ENCODE measurements at places on chromosomes 1 and 21.

- DNase-seq, result no peak
These were observed 5.4 kb downstream of the PBX1 start for GRCh38 chr1:164564378-164564777.

DNA sequence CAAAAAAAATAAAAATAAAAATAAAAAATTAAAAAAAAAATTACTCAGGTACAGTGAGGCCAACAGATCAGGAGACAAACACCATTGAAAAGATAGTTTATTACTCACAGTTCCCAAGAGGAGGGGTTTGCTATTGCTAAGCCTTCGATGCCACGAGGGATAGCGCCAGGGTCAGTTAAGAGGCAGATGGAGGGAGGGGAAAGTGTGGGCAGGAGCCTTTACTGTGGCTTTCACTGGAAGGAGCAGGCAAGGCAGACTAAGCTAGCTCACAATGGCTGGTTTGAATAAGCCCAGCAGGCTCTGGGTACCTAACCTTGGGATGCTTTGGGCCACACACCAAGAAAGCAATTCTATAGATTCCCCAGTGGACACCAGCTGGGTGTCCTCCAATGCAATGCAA is 12.7 kb upstream of the RNF187 start:
- DNase-seq, result no peak

DNA sequence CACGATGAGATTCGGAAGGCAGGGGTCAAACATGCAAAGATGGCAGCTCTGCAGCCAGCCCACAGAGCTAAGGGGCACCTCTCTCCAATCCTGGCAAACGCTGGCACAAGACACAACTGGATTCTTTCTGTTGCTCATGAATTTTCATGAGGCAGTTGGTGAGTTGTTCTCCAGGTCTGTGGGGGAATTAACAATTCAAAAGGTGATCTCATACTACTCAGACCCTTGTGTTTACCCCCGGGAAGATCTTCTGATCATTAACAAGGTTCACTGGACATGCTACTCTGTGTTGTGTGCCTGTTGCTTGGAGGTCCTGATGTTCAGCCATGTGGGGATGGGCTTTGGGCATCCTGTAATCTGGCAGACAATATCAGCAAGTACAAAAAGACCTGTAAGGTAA is 128.9 kb downstream of the HHAT start:
- DNase-seq, result no peak

DNA sequence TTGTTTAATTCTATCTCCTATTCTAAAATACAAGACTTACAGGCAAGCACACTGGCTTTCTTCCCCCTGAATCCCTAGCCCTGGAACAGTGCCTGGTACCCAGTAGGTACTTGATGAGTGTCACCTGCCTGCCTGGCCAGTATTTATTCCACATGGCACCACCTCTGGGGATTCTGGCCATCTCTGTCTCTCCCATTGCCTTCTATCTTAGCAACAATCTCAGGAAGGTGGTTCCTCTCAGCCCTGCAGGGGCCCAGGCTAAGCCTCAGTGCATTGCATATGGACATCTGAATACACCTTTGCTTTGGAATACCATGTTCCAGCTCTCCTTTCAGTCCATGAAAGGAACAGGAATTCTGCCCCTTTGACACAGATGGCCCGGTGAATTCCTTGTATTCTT is 81.0 kb downstream of the HIVEP3 start:
- DNase-seq, result no peak

DNA sequence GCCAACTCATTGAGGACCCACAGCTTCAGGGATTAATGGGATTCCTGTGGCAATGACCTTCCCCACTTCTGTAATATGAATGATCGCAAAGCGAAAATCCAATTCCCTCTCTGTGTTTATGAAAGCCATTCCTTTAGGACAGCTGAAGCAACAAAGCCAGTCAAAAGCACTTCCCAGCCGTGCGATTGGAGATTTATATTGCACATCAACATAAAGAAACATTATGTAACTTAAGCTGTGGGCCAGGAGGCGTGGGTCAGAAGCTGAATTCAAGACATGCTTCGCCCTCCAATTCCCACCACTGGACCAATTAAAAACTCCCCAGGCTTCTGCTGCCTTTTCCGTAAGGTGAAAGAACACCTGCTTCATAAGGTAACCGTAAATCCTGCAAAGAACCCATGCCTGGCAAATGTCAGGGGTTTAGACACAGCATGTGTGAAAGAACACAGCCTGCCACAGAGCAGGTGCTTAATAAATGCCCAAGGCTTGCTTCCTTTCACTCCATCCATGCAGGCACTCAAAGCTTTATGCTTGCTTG is 138.9 kb upstream of the SOD1 start:
- no peak for DNase-seq

GRCh38 chr1:25989440-25990234 is 8.2 kb downstream of the PAFAH2 start:
- DNase-seq, result no peak

- DNase-seq, result no peak
These were observed 233.1 kb upstream of the VAMP3 start for GRCh38 chr1:7538033-7538432.

GRCh38 chr1:244603498-244603897 is 49.4 kb upstream of the DESI2 start:
- DNase-seq, result no peak

GRCh38 chr1:66300972-66301451 is 232.9 kb upstream of the SGIP1 start:
- DNase-seq, result no peak

GRCh38 chr1:58439946-58440345 is 106.6 kb downstream of the OMA1 start:
- no peak for DNase-seq

DNA sequence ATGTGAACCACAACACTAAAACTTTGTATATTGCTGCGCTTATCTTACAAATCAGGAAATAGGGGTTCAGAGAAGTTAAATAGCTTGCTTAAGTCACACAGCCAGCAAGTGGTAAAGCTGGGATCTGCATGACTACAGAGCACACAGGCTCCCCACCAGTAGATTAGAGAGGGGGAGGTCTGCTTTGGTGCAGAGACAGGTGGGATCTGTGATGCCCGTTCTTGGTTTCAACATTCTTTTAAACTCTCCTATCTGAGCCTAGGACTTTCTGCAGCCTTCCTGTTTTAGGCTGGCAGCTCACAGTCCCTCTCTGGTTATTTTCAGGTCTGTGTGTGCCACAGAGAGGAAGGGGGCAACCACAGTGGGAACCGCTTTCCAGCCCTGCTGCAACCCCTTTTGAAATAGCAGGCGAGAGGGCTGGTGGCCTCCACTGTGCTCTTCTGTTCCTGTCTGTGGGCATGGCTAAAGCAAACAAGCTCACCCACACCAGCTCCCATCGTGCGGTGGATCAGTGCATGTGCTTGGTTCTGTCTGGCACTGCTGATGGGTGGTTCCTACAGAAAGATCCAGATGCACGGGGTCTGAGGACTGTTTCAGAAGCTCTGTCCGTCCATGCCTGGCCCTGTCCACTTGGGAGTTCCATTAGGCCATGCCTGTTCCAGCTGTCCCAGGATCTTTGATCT is 1.7 kb upstream of the IL6R start:
- no peak for DNase-seq

DNA sequence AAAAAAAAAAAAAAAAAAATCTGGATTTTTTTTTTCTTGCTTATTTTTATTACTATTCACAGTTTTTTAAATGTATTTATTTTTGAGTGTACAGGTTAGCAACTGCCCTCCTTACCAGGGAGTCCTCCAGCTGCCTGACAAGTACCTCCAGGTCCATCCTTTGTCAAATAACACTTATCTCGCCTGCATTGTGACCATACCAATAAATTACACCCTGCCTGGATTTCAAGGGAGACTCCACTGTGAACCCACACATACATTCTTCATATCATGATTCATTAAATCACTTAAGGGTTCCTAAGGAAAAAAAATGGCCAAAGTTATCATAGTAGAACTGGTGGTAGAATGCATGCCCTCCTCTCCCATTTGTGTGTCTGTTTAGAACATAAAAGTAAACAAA is 38.4 kb downstream of the EEIG2 start:
- no peak for DNase-seq

- DNase-seq, result no peak
These were observed 172.4 kb downstream of the NEGR1 start for GRCh38 chr1:72109916-72110315.

GRCh38 chr1:27609210-27609555 is 5.2 kb upstream of the AHDC1 start:
- no peak for DNase-seq

- no peak for DNase-seq
These were observed 1.8 kb downstream of the CD160 start for GRCh38 chr1:145720878-145721671.

GRCh38 chr21:25370311-25370744 is 237.0 kb downstream of the MRPL39 start:
- DNase-seq, result no peak

GRCh38 chr1:23013657-23014056 is 2.0 kb downstream of the TEX46 start:
- no peak for DNase-seq

GRCh38 chr1:225880222-225880588 is 2.0 kb downstream of the TMEM63A start:
- DNase-seq, result no peak

GRCh38 chr1:42424201-42424600 is 31.6 kb downstream of the ZMYND12 start:
- no peak for DNase-seq

GRCh38 chr1:117060441-117061317 is 553 bp downstream of the TTF2 start:
- no peak for DNase-seq

DNA sequence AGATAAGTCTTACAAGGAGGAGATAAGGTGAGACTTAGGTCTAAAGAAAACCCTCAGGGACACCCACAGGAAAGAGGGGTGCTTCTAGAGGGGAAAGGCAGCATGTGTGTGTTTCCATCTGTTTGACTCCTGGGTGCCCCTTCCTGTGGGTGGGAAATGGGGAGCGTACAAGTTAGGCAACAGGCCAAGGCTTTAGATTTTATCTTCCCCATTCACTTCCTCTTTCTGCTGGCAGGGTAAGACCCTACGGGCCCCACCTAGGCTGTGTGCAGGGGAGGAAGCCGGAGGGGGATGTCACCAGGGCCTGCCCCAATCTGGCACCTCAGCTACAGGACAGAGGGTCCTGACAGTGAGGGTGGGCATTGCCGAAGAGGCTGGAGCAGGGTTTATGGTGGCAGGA is 2.5 kb upstream of the OLIG1 start:
- no peak for DNase-seq

GRCh38 chr1:30759718-30760281 is 2.2 kb upstream of the LAPTM5 start:
- DNase-seq, result no peak
